Pancreas (tissue), 10 donors: ENCODE measurements at places on chromosomes 11 and 22. TPM values are rescaled to one million over a fixed set of nuclear protein-coding genes. Genes with fewer than 3 reads are reported as not detected.

Gene PNPLA5
- total RNA-seq = not detected

DNA sequence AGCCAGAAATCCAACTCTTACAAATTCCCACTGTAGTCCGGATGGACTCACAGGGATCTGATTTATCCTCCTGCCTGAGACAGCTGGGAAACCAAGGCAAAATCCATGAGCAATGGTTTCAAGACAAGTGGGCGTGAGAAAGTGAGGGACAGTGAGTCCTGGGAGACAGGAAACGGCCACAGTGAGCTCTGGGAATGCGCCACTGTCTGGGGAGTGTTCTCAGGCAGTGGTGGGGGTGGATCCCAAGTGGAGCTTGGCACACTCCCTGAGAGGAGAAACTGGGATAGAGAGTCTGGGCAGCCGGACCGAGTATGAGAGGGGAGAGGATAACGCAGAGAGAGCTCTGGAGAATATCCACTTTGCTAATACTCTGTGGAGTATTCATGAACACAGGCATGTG lies 9.8 kb downstream of the IL17REL start:
- H3K27me3 ChIP-seq = no peaks in the 10 kb centered on the region
- no peak for DNase-seq
- no peak overlapping the region for H3K27ac ChIP-seq
- no peaks in the 10 kb centered on the region for H3K4me1 ChIP-seq
- H3K36me3 ChIP-seq = no peaks in the 10 kb centered on the region

Gene TPP1
- total RNA-seq = 19.6 TPM

- DNase-seq = no peak
- H3K36me3 ChIP-seq = no peaks in the 10 kb centered on the region
- H3K4me3 ChIP-seq = no peak overlapping the region
- H3K27me3 ChIP-seq = no peaks in the 10 kb centered on the region
These were observed 20.4 kb upstream of the C11orf87 start for GRCh38 chr11:109401545-109401944.

Gene AIFM3
- 2.3 TPM for total RNA-seq

DNA sequence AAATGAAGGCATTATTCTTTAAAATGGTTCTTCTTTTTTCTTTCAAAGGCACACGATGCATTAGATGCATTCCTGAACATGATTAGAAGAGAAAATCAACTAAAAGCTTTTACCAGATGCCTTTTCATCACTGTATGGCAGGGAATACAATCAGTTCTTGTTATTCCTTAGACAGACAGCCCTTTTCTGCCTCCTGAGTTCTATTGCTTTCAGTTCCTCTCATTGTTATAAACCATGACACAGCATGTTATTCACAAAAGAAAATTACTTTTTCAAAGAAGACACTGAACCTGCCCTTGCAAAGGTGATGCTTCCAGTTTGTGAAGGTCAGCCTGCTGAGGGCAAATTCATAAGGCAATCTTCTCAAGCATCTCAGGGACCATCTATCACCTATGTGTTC lies 70.1 kb downstream of the FAM181B start:
- H3K36me3 ChIP-seq = no peaks in the 10 kb centered on the region
- DNase-seq = no peak
- no peak overlapping the region for H3K27ac ChIP-seq
- no peaks in the 10 kb centered on the region for H3K27me3 ChIP-seq
- no peak overlapping the region for H3K4me3 ChIP-seq
- no peaks in the 10 kb centered on the region for H3K4me1 ChIP-seq

- H3K4me3 ChIP-seq = no peak overlapping the region
- no peaks in the 10 kb centered on the region for H3K36me3 ChIP-seq
- peaks cover 4% of the 10 kb centered on the region for H3K4me1 ChIP-seq
- H3K27ac ChIP-seq = no peak overlapping the region
- peak; percentile 57 for DNase-seq
These were observed 48.1 kb downstream of the CYTH4 start for GRCh38 chr22:37330200-37331033.

- H3K36me3 ChIP-seq = no peaks in the 10 kb centered on the region
- H3K4me3 ChIP-seq = no peak overlapping the region
- H3K27me3 ChIP-seq = no peaks in the 10 kb centered on the region
These were observed 228.0 kb downstream of the CADM1 start for GRCh38 chr11:115276191-115276590.

Gene MPZL3
- total RNA-seq = 6.1 TPM
